ENCODE measurements at places on chromosomes 3 and 15. TPM values are rescaled to one million over a fixed set of nuclear protein-coding genes. Genes with fewer than 3 reads are reported as not detected.
A peak's percentile ranks its signal among the peaks of the same experiment; 100 is the strongest.

Gene XIRP1
- total RNA-seq = not detected

Gene SEMA3F
- 1.4 TPM for total RNA-seq

Gene GPR15
- not detected for total RNA-seq

Gene LMAN1L
- not detected for total RNA-seq

Gene TYRO3
- 3.9 TPM for total RNA-seq

Gene PRKCD
- total RNA-seq = 0.80 TPM

Gene SNTN
- total RNA-seq = not detected

Gene OR5H6
- not detected for total RNA-seq

Gene SEMA6D
- total RNA-seq = 0.40 TPM

Gene NME9
- total RNA-seq = not detected

Gene SH2D7
- total RNA-seq = not detected

Gene CCDC174
- 10.1 TPM for total RNA-seq

GRCh38 chr3:47568901-47569300, 9.8 kb downstream of the CSPG5 start:
- no peak for DNase-seq

GRCh38 chr3:172065527-172065926, 26.1 kb downstream of the FNDC3B start:
- DNase-seq = peak; percentile 35

GRCh38 chr15:75104804-75105557, 81.6 kb downstream of the PPCDC start:
- peak; percentile 92 for DNase-seq

GRCh38 chr15:72078887-72079286, 39.1 kb downstream of the MYO9A start:
- no peak for DNase-seq

- DNase-seq = no peak
These were observed 159.6 kb upstream of the PROK2 start for GRCh38 chr3:71944482-71945065.

DNA sequence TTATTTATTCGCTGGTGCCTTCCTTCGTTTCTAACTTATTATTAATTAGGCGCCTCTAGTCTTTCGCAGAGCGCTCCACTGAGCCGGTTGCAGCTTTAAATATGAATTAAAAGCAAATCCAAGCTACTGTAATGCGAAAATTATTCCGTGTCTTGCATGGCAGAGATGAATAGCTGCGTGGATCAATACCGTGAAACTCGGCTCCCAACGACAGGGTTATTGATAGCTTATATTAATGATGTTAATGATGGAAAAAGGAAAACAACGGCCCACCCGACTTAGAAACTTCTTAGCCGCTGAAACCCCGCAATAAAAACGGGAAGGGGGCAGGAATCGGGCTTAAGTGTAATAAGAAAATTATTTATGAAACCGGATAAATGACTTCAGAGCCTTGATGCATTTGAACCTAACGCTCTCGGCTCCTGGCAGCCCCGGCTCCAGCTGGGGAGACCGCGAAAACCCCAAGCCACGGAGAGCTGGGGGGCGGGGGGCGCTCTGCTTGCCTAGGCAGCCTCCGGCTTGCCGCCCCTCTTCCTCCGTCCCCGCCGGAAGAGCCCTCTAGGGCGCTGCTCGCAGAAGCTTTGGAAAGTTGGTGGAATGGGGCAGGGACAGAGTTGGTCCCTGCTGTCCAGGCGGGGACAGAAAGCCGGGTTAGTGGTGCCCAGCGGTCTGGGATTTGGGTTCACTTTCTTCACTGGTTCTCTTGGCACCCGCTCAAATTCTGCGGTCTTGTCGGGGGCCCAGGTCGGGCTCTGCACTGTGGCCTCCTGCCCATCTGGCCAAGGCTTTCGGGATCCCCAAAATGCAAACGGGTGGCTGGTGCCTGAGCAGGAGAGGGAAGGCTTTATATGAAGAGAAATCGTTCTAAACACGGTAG, 7.7 kb upstream of the ONECUT1 start:
- no peak for DNase-seq

DNA sequence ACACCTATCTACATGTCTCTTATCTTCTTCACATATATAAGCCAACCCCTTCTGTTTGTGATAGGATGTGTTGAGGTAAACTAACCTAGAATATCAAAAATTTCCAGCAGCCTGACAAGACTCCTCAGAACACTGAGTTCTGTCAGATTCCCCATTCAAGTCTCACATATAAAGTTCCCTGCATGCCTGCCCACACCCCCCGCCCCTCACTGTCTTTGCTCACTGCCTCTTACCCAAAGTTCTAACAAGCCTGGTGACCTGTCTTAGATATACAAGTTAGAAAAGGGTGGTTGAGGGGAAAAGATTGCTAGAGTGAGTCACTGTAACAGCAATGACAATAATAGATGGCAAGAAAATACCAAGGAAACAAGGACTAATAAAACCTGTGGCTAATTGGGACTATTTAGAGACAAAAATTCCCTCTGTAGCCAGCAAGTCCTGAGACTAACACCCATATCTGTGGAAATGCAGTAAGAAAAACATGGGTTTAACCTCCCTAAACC, 40.1 kb downstream of the FBXO22 start:
- DNase-seq = no peak

- no peak for DNase-seq
These were observed 406.3 kb upstream of the BCHE start for GRCh38 chr3:166243511-166243910.

DNA sequence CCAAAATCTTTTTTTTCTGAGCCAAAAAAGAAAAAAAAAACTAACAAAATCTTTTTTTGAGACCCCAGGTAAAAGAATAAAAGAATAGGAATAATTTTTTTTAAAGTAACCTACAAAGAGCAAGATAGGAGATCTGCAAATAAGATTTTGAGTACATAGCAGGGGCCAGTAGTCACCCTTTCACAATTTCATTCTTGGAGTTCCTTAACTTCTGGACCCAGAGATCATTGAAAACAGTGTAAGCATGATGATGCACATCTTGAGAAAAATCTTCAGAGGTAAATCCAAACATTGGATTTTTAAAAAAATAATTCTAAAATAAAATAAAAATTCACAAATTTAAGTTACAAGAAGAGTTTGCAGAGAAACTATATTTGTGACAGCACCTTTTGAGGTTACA, 18.8 kb downstream of the TFRC start:
- DNase-seq = no peak

GRCh38 chr3:119950666-119951325, 143.5 kb downstream of the GSK3B start:
- DNase-seq = no peak

DNA sequence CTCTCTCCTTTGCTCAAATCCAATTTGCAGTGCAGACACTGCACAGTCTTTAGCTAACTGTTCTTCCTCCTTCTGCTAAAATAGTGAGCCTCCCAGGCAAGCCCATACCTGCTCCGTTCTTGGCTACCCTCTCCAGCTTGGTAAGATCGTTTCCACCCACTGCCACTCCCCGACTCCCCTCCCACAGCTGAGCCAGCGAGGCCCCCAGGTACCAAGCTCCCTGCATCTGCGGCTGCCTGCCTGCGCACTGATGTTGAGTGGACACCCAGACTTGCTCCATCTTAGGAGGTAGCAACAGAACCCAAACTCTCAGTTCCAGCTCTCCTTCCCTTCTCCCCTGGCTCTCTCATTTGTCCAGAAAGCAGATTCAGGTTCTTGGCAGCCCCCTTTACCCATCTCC, 7.9 kb upstream of the TNK2 start:
- no peak for DNase-seq

DNA sequence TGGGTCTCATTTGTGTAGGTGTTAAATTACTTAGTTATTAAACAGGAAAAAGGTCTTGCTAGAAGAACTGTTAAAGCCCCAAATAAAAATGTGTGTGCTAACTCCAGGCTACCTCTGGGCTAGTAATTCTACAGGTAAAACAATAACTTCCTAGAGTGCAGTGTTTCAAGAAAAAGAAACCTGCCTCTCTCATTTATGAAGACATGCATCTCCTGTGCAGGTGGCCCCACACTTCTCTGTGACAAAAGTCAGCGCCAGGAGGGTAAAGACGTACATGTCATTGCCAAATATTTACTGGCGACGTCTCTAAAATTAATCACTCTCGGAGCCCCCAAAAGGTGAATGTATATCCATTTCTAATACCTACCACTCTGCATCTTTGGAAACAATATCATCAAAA, 131.7 kb downstream of the FOXP1 start:
- DNase-seq = no peak

- DNase-seq = peak; percentile 46
These were observed 11.4 kb downstream of the NEK10 start for GRCh38 chr3:27357665-27358258.

DNA sequence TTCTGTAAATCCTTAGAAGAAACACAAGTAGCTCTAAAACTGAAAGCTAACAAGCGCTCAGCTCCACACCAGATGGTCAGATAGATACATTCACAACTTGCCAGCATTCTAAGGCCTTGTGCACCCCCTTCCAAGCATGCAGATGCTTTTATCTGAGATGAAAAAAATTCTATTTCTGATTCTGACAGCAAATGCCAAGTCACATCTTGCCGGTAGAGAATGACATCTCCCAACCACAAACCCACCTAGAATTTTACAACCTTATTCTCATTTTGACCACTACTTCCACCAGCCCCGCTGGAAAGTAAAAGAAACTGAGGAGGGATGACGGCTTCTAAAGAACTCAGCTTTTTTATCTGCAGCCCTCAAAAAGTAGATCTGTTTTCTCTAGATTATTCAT, 57.7 kb downstream of the SUMF1 start:
- DNase-seq = no peak

GRCh38 chr3:110946810-110947209, 124.8 kb upstream of the NECTIN3 start:
- no peak for DNase-seq

DNA sequence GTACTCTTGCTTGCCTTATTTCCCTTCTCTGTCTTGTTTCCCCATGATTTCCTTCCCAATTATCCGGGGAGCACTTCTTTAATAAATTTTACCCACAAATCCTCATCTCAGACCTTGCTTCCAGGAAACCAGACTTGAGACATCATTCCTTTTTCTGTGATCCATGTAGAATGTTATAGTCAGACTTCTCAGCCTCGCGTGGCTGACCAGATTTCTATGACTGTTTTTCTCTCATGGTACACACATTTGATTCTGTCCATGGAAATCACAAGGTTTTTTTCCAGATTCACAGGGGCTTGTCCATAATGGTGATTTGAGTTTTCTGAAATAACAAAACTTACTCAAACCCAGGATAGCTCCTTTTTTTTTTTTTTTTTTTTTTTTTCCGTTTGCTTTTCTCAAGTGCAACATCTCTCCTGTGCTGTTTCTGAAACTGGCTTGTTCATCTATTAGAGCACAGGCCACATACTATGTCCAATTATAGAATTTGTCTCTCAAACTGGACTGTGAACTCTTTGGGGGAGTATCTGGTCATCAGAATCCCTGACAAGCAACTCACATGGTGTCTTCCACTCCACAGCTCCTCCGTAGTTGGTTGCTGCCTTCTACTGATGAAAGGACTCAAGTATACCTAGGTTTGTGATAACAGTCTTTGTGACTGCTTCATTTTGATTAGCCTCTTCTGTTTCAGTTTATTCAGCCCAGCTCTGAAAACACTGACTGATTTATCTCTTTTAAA, 50.8 kb downstream of the RBMS3 start:
- DNase-seq = no peak

- no peak for DNase-seq
These were observed 61.8 kb upstream of the UTS2B start for GRCh38 chr3:191391861-191392808.

DNA sequence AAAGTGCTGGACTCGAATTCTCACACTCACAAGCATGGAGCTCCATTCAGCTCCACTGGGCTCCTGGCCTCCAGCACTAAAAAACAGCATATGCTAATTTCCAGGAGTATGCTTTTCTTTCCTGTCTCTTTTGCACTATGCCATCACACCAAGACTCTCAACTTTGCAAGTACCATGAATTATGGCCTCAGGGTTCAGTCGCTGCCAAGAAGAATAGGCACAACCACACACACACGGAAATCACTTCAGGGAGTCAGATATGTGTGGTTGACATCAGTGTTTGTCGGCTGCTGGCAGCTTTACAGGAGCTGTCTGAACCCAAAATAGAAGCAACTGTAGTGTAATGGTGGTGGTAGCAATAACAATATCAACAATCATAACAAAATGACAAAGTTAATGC, 305.0 kb upstream of the SLCO3A1 start:
- DNase-seq = peak; percentile 40

DNA sequence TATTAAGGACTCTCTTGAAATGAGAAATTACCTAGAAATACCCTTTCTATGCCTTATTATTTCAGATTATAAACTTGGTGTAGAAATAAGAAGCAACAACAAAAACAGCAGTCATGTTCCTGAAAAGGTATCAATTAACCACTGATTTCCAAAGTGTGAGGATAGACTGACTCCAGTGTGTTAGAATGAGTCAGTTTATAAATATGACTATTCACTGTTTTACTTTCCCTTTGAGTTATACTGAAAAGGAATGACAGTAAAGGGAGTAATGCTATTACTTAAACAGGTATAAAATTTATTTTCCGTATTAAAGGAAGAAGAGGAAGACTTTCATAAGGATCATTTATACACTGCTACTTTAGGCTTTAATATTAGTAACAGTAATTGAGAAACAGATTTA, 12.9 kb downstream of the GMNC start:
- DNase-seq = no peak

GRCh38 chr3:30324587-30324986, 281.8 kb upstream of the TGFBR2 start:
- no peak for DNase-seq

DNA sequence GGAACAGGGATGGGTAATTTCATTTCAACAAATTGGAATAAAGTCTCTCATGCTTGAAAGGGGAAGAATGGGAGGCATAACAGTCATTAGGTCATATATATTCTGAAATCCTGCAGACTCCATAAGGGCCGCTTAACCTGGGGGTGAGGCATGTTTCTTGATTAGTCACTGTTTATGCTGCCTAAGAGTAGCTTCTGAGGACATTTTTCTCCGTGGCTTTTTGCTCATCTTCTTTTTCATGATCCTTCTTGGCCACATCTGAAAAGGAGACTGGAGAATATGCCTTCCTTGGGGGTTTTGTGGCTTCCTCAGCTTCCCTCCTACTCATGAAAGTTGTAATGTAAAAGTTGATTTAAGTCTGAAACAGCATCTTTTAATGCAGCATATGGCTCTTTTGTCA, 20.0 kb upstream of the CFAP20DC start:
- DNase-seq = no peak

DNA sequence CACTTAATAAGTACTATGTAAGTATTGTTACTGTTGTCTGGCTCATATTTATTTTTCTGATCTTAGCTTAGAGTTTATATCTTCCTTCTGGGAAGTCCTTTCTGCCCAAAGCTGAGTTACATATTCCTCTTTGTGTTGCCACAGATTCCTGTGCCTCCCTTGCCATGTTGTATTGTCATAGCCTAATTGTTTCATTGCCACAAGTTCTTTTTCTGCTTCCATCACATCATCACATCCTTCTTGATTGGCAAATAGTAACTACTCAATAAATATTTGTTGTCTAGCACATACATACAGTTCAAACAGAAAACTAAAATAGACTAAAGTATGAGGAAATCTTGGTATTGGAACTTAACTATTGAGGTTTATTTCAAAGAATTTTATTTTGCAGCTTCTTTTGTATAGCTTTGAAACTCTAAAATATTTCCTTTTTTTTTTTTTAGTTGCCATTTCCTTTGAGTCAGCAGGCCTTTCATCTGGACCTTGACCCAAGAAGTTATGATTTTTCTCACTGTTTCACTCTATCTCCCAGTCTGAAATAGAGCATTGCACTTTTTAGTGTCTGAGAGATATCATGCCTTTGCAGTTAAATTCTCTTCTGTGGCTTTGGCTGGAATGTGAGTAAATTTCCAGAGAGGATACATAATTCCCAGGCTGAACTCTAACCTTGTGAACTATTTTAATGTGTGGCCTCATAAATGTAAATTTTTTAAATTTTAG, 98.2 kb downstream of the ZNF609 start:
- no peak for DNase-seq

All from Daoy (cell line).